ENCODE measurements at places on chromosomes 11 and 22.

- DNase-seq = no peak
These were observed 9.2 kb upstream of the PARVG start for GRCh38 chr22:44171561-44171960.

- DNase-seq = no peak
These were observed 33.3 kb downstream of the RSPH14 start for GRCh38 chr22:23108249-23109078.

- no peak for DNase-seq
These were observed 68.6 kb upstream of the ATXN10 start for GRCh38 chr22:45602824-45603595.

DNA sequence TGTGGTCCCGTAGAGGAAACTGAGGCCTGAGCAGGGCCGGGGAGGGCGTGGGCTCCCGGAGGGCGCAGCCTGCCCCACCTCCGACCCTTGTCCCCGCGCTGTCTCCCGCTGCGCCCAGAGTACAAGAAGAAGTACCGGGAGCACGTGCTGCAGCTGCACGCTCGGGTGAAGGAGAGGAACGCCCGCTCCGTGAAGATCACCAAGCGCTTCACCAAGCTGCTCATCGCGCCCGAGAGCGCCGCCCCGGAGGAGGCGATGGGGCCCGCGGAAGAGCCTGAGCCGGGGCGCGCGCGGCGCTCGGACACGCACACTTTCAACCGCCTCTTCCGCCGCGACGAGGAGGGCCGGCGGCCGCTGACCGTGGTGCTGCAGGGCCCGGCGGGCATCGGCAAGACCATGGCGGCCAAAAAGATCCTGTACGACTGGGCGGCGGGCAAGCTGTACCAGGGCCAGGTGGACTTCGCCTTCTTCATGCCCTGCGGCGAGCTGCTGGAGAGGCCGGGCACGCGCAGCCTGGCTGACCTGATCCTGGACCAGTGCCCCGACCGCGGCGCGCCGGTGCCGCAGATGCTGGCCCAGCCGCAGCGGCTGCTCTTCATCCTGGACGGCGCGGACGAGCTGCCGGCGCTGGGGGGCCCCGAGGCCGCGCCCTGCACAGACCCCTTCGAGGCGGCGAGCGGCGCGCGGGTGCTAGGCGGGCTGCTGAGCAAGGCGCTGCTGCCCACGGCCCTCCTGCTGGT, 1.9 kb downstream of the NLRP6 start:
- DNase-seq = peak; percentile 47

- DNase-seq = no peak
These were observed 101.0 kb downstream of the SNX19 start for GRCh38 chr11:130815097-130815802.

DNA sequence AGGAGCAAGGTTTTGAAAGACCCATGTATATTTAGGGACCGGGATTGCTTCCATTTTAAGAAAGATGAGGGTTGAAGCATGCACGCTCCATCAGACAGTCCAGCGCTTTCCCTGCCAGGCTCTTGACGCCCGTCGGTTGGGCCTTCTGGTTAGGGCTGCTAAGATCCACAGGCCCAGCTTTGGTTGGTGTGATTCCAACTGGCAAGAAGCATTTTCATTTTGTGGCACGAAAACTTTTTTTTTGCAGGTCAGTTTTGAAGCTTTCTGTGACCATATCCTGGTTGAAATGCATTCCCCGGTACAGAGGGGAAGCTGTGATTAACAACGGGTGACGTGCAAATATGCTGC, 34.3 kb upstream of the MPPED1 start:
- DNase-seq = no peak

DNA sequence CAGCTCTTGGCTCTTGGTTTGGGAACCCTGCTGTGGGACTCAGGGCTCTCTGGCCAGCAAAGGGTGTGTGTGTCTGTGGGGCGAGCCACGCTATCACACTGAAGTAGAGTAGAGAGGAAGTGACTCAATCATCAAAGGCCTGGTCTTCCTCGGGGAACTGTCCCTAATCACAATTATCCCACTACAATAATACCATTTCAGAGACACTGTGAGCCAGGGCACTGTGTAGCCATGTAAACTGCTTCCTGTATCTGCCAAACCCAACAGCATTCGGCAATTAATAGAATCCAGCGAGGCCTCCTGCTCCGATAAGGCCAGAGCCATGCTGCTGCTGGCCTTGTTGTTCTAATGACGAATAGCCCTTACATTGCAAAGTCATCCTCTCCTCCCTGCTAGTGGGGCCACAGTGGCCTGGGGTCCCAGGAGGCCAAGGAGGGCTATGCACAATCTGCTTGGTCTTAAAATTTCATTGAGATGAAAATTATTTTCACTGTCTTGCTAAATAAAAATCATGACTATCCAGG, 49.8 kb upstream of the LMO2 start:
- DNase-seq = no peak

DNA sequence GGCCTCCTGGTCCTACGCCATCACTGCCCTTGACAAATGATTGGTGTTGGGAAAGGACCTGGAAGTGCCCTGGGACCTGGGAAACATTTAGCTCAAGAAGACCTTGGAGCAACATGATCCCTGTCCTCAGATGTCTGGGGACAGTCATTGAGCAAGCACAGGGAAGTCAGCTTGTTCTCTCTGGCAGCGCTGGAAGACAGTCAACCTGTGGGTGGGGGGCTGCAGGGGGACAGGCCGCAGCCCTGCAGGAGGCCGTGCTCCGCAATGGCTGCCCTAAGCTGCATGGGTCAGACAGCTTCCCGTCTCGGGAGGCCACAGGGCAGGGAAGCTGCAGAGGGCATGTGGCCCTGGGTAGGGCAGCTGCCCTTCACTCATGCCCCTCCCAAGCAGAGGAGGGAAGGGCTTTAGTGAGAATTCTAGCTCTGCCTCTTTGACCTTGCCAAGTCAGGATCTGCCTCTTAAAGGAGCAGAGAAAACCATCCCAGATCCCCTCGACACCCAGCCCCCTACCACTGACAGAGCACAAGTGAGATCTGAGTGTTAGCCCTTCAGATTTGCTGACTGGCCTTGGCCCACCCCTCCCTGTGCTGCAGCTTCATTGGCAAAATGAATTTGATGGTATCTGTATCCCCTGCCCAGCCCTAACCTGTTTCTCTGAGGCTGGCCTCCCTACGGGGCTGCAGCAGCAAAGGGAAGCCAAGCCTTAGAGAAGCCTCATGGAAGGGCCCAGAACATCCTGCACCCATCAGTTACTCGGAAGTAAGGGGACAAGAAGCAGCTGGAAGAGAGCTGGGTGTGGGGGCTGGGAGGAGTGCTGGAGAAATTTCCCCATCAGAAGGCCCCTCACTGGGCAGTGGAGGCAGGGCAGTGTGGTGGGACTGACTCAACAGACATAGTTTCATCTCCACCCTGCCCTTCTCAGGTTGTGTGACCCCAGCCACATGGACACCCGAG, 6.2 kb upstream of the SREBF2 start:
- DNase-seq = no peak

DNA sequence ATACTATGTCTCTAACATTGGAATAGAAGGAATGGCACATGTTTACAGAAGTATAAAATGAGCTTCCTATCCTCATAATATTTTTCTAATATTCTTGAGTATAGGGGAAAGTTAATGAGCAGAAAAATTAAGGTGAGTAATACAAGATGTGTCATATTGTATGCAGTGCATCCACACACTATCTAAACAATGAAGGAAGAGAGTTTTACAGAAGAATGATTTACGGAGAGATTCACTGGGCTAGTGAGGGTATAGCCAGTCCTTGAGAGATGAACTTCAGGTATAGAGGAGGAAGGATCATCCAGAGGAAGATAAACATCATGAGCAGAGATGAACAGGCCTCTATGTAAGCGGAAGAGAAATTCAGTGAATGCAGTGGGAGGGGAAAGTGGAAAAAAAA, 569.0 kb downstream of the CNTN5 start:
- no peak for DNase-seq

- no peak for DNase-seq
These were observed 5.4 kb upstream of the IPO7 start for GRCh38 chr11:9379041-9379440.

DNA sequence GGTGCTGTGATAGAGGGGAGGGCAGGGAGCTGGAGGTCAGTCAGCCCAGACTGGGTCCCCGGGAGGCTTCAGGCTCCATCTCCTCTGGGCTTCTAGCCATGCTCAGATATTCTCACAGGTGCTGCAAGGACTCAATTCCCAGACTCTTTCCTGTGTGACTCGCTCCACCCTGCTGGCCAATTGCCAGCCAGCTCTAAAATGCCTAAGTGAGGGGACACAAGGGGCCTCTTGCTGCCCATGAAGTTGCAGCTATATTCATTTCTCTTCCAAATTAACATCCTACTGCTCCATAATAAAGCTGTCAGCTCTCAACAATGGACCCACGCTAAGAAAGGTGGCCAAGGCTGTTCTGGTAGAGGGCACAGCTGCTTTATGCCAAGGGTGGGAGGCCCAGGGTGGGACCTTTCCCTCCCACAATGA, 101.5 kb downstream of the PLEKHA7 start:
- no peak for DNase-seq

DNA sequence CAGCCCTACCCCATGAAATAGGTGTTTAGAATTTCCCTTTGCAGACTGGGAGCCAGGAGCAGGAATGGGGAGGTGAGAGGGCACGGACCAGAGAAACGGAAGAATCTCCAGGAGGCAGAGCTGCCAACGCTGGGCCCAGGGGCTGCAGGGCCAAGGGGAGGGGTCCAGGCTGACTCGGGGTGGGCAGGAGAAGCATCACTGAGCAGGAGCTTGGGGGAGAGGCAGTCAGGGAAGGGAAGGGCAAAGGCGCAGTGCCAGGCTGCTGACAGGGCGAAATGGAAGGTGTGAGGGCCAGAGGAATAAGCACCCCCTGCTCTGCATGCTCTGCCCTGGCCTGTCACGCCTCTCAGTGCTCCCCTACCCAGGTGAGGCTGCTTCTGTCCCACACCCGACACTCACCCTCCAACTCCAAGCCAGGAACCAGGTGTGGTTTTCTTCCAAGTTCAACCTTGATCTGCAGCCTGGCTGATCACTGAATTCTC, 14.5 kb downstream of the LRRC32 start:
- no peak for DNase-seq

GRCh38 chr11:62865635-62866034, 15.1 kb upstream of the SLC3A2 start:
- DNase-seq = no peak

- no peak for DNase-seq
These were observed 801.7 kb downstream of the BRD1 start for GRCh38 chr22:49025791-49026493.

GRCh38 chr11:122633219-122633829, 22.2 kb upstream of the UBASH3B start:
- no peak for DNase-seq

- DNase-seq = no peak
These were observed 6.9 kb downstream of the GP1BB start for GRCh38 chr22:19730198-19730597.

DNA sequence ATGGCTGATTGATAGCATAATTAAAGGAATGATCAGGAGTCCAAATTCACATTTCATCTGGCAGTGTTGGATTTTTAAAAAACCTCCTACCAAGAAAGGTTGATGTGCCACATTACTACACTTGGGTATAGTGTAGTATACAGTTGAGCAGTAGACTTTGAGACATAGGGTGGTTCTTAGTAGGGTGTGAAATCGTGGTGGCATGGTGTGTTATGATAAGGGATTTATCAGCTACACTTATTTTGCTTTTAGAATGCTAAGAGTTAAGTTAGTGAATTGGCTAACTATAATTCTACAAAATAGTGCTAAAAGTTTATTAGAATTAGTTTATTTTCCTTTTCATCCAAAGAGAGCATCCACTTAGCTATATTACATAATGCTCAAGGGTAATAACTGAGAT, 13.1 kb downstream of the TBCEL start:
- DNase-seq = no peak

DNA sequence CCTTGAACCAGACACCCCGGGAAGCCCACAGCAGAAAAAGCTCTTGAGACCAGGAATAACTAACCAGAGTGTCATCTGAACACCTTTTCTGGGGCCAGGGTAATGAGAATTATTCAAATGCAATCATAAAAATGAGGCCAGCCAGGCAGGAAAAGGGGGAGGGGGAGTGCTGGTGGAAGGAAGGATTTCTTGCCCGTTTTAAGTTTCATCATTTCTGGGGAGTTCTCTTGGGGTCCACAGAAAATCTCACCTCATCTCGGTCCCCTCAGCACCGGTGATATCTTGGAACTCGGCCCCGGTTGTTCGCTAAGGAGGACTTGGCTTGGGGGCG, 495 bp upstream of the PKNOX2 start:
- DNase-seq = no peak

GRCh38 chr11:120179057-120179672, 31.7 kb upstream of the OAF start:
- DNase-seq = no peak

DNA sequence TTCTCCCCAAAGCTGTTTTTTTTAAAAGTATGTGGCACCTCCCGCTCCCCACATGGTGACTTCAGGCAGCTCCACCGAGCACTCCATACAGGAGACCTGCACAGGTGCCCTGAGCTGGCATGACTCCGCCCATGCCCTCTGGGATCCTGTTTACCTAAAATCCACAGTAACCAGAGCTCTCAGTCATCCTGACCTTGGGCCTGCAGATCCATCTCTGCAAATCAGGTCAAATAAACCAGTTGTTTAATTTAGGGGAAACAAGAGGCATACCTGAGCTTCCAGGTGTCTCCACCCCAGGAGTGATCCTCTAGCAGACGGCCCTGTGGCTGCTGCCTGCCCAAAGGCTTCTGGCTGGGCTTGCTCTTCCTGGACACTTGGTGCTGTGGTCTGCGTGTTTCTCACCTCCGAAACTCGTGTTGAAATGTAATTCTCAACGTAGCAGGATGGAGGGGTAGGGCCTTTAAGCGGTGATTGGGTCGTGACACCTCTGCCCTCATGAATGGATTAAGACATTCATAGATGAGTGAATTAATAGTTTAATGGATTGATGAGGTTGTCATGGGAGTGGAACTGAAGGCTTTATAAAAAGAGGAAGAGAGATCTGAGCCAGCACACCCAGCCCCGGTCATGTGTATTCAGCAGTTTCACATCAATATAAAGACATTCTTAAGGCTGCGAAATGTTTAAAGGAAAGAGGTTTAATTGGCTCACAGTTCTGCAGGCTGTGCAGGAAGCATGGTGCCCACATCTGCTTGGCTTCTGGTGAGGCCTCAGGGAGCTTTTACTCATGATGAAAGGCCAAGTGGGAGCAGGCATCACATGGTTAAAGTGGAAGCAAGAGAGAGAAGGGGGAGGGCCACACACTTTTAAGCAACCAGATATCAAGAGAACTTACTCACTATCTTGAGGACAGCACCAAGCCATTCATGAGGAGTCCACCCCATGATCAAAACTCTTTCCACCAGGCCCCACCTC, 34.1 kb downstream of the LINC01488 start:
- no peak for DNase-seq

DNA sequence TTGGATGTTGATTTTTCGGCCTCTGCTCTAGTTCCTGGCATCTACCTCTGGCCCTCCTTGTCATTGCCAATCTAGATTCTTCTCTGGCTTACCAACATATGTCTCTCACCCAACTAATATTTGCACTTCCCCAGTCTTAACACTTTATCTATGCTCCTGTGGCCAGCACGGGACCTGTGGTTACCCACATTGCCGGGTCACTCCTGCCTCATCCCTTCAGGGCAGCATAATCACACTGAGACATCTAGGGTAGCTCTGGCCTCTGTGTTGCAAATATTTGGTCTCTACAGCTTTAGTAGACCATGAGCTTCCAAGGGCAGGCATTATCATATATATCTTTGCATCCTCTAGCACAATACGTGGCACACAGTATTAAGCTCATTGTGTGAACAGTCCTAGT, 182.0 kb upstream of the ARHGAP20 start:
- no peak for DNase-seq

- no peak for DNase-seq
These were observed 39.4 kb downstream of the ZBTB16 start for GRCh38 chr11:114098927-114099326.
